ENCODE measurements at places on chromosomes 12 and 14.

- no peak for DNase-seq
Measured at GRCh38 chr14:62665286-62665685, 380.0 kb downstream of the KCNH5 start.

DNA sequence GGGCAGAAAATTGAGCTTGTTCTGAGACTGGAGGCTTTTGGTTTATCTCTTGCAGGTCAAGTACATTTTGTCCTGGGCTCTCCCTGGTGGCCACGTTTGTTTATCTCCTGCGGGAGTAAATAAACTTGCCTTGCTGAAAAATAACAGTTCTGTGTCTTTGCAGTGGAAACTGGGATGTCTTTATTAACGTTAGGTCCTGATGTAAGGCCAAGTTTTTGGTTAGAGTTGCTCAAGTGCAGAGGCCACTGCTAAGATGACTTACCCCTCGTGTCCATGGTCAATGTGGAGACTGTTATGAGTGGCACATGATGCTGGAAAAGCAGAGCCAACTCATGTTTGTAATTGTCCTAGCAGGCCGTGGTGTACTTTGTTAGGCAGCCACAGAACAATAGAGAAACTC is 3.8 kb downstream of the PTPN11 start:
- DNase-seq, result no peak

GRCh38 chr12:64058541-64059265 is 163.4 kb downstream of the KICS2 start:
- DNase-seq, result no peak

- DNase-seq, result no peak
Measured at GRCh38 chr14:89140326-89140725, 276.7 kb downstream of the FOXN3 start.

DNA sequence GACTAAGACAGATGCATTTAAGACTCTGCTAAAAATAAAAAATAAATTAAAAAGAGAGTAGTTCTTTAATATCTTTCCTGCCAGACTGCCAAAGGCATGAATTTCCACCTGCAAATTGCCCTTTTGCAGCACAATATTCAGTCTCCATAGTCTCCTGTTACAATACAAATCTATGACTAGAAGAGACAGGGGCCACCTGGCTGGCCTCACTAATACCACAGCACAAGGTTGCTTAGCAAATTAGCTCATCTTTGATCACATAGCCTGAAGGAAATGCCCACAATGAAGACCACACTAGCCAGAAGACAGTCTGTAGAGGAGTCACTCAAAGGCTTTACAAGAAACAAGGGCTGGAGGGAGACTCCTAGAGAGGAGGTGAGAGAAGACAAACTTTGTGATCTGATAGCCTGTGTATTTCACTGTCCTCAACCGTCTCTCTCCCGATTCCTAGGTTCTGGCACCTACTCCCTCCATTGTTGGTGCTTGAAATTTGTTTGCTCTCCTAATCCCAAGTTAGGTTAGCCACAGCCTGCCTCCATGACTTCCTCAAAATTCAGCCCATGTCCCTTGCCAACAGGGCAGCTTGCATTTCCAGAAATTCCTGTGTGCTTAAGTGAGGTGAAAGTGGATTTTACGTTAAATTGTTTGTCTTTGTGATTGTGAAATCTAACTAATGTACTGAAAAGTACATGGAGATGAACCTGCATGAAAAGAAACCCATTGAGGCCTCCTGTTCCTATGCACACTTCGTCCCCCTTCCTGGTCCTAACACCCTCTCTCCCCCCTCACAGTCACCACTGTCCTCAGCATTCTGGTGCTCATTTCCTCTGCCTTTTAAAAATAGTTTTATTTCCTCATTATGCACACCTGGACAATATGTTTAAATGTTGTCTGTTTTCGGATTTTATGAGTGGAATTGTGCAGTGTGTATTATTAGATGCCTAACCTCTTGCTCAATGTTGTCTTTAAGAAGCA is 88.7 kb upstream of the PLXNC1 start:
- no peak for DNase-seq

DNA sequence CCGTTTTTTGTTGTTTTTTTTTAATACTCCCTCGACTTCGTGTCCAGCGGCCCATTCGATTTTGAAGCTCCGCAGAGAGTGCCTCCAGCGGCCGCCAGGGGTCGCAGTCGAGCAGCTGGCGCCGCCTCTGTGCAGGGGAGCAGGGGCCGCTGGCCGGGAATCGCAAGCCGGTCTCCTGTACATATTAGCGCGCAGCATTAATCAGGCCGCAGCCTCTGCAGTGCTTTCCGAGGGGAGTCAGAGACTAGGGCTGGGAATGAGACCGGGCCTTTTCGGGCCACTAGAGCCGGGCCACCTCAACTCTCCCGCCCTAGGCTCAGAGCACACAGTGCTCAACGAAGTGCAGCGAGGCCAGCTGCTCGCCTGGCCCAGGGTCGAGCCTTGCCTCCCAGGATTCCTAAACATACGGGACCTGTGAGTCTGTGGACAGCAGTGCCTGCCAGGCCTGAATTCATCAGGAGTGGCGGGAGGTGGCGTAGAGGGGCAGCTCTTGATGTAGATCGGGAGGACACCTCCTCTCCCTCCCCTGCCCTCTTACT is 81.8 kb downstream of the EMP1 start:
- DNase-seq, result peak; percentile 71

- DNase-seq, result no peak
Measured at GRCh38 chr14:29846339-29847055, 81.2 kb downstream of the PRKD1 start.

DNA sequence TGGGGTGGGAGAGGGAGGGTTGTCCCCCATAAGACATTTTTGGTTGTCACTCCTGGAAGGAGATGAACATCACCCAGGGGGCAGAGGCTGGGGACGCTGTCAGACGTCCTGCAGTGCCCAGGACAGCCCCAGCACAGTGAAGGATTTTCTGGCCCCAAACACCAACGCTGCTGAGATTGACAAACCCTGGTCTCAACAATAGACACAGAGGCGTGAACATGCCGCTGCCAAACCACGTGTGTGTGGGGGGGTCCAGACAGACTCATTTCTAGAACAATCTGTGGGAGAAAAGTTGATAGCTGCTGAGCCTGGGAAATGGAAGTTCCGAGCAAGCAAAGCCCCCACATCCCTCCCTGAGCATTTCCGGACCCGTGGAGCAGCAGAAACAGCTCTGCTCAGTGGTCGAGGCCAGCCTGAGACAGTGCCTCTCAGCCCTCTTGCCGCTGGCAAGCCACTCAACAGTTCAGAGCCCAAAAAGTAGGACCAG is 43.8 kb upstream of the CLMN start:
- DNase-seq, result no peak

- DNase-seq, result no peak
Measured at GRCh38 chr12:103241184-103241583, 254.6 kb downstream of the C12orf42 start.

- DNase-seq, result no peak
Measured at GRCh38 chr14:66758031-66758613, 250.2 kb downstream of the GPHN start.

DNA sequence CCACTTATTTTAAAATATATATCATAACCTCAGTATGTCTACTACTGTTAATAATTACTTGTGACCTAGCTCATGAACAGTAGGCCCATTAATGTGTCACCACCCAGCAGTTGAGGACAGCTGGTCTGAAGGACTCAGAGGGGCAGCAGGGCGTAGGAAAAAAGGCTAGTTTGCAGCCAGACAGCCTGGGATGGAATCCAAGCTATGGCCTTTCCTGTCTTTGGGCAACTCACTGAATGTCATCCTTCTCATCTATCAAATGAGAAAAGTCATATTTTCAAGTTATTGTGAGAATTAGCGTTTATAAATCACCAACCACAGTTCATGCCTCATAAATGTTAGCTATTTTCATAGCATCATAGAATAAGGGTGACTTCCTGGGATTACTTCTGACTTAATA is 12.3 kb downstream of the DENND5B start:
- DNase-seq, result no peak

DNA sequence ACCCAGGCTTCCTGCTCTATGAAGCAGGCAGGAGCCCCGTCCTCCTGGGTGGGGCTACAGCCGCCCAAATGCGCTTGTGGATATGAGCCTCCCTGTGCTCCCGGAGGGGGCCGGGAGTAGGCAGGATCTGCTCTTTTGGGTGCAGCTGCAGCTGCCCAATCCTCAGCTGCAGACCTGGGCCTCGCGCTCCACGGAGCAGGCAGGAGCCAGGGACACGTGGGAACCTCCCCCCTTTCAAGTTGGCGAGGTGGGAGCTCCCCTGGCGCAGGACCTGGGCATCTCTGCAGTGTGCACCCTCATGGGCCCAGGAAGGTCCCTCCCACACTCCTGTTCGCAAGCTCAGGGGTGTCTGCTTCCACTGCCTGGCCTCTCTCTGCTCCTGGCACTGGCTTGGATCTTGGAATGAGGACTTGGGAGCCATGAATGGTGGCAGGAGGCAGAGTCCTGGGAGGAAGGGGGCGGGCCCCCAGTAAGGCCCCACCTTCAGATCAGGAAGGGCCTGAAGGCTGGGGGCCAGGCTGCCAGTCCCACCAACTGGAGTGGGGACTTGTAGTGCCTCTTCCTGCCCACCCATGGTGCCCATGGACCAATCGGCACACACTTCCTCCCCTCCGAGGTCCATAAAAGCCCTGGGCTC is 61.3 kb downstream of the KLRG1 start:
- DNase-seq, result no peak

DNA sequence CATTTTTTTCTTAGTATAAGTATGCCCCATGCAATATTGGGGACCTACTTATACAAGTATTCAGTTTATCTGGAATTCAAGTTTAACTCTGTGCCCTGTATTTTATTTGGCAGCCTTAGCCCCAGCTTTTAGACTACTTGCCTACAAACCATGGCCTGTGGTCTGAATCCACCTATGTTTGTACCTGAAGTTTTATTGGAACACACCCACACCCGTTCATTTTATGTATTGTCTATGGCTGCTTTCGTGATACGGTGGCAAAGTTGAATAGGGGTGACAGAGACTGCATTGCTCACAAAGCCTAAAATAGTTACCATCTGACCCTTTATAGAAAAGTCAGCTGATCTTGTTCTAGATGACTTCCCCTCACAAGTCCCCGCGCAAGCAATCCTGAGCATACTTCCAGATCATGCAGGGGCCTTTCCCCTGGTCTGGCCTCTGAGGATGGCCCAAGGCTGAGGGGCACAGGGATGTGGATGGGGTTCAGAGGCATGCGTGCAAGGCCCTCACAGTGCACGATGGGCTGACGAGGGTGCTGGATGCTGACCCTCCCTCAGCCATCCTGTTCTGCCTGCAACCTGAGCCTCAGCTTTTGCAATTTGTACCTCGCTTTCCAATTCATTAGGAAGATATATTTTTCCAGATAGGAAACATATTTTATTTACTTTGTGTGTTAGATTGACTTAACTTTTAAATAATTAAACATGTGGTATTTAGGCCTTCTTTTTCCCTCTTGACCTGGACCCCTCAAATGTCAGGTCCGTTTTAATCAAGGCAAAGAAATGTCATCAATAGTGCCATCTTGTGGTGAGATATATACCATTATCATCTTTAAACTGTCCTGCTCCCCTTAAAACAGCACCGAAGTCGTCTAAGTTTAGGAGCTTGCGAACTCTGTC is 527.3 kb upstream of the CCDC196 start:
- DNase-seq, result peak; percentile 27

GRCh38 chr12:106058256-106059182 is 80.2 kb downstream of the NUAK1 start:
- no peak for DNase-seq

GRCh38 chr12:12159988-12160387 is 89.2 kb downstream of the BCL2L14 start:
- no peak for DNase-seq

GRCh38 chr12:27571463-27571862 is 47.5 kb downstream of the PPFIBP1 start:
- DNase-seq, result no peak

DNA sequence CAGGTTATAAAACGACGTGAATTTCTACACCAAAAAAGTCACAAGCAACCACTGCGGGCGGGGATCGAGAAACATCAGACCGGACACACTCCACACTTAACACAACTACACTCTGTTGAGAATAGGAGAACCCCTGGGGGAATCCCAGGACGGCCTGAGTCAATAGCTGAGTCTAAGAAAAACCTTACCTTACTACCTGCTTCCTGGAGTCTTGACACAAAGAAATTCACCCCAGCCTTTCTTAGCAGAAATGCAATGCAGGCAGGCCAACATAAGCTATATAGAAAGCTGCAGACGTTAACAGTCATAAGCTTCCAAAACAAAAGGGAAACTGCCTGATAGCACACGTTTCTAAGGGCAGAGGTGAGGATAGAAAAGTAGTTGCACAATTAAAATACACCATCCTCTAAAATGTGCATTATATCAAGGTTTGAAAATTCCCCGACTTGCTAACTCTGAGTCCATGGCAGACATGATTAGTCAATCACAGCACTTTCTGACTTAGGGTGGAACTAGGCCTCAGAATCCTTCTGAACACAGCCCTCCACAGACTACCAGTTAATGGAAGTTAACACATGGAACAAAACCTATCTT is 68.0 kb downstream of the CCDC88C start:
- DNase-seq, result no peak

DNA sequence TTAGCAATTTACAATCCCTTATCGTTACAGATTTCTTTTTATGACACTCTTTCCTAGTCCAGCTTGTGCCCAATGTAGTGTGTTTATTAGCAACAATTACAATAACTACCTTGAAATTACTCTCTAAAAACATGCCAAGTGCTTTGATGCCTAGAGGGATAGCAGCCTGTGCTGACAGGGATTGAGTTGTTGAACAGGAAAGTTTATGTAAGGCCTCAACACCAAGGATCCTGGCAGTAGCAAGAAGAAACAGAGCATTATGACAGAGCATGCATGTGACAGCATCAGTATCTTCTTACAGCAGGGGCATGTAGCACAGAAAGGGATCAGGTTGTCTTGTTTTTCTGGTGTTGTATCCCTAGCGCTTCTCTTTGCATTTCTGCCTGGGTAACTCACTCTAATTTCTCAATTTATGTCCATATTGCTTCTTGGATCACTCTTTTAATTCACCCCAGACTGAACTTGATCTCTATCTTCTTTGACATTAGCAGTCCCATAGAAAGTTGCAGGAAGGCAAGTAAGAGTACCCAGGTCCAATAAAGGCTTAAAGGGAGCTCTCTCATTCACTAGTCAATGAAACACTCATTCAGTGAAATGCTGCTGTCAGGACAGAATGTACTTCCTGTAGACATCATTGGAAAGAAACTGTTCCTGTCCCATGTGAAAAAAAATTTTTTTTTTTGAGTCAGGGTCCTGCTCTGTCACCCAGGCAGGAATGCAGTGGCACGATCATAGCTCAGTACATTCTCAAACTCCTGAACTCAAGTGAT is 220.0 kb upstream of the GRIP1 start:
- no peak for DNase-seq

DNA sequence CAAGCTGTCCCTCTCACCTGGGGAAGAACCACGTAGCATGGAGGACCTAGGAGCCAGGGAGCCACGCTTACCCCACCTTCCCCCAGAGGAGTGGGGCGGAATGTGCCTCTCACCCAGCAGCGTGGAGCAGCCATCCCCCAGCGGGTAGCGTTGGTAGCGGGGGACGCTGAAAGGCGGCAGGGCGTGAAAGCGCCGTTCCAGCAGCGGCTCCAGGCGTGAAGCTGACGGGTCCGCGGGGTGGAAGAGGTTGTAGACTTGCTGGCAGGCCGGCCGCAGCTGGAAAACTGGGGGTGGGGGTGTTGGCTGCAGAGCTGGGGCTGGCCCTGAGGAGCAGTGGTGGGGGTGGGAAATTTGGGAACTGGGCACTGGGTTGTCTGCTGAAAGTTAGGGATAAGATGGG is 11.9 kb downstream of the ARL6IP4 start:
- no peak for DNase-seq

- DNase-seq, result no peak
Measured at GRCh38 chr12:84843593-84844144, 68.9 kb downstream of the SLC6A15 start.

Measured in left colon (tissue), 2 donors.